ENCODE measurements at places on chromosomes 6 and 20.

- no peak for DNase-seq
Observed at GRCh38 chr6:169700296-169700695, 1.5 kb downstream of the WDR27 start.

- no peak for DNase-seq
Observed at GRCh38 chr6:81950877-81951276, 198.4 kb upstream of the TENT5A start.

- no peak for DNase-seq
Observed at GRCh38 chr20:43766385-43766784, 39.6 kb upstream of the GTSF1L start.

DNA sequence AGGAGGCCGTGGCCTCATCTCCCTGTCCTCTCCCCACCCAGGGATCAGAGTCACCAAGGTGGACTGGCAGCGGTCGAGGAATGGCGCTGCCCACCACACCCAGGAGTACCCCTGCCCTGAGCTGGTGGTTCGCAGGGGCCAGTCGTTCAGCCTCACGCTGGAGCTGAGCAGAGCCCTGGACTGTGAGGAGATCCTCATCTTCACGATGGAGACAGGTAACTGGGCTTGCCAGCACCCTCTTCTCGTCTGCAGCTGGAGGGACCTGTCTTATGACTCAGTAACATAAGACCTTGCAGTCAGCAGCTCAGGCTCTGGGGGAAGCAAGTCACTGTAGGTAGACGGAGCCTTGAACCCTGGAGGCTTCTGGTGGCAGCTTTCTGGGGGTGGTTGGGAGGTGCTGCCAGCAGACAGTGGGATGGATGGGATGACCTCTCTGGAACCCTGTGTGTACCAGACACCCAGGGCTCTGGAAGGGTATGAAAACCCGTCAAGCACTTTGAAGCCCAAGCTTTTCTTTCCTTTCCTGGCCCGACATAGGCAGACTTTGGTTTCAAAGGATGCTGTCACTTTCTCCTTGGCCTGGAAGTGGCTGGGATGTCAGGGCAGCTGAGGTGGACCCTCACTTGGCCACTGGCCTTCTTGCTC, 13.8 kb downstream of the TGM6 start:
- no peak for DNase-seq

DNA sequence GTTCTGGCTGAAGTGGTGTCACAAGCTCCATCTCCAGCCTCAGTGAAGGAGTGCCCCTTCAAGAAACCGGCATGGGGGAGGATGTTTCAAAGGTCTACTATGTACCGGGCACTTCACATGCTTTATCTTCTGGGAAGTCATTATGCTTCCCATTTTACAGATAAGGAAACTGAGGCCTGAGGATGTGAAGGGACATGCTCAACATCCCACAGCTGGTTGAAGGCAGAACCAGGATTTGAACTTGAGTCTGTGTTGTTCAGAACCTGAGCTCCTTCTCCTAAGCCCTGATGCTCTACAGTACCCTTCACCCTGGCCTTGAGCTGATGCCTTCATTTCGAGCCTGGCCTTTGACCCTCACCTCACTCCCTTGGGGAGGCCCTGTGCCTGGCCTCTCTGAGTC, 13.0 kb downstream of the GLP1R start:
- no peak for DNase-seq

Measured in NCI-H2227 treated with DMSO at 0.1 percent for 48 hours (cell line).